ENCODE measurements at places on chromosomes 3 and 15.

DNA sequence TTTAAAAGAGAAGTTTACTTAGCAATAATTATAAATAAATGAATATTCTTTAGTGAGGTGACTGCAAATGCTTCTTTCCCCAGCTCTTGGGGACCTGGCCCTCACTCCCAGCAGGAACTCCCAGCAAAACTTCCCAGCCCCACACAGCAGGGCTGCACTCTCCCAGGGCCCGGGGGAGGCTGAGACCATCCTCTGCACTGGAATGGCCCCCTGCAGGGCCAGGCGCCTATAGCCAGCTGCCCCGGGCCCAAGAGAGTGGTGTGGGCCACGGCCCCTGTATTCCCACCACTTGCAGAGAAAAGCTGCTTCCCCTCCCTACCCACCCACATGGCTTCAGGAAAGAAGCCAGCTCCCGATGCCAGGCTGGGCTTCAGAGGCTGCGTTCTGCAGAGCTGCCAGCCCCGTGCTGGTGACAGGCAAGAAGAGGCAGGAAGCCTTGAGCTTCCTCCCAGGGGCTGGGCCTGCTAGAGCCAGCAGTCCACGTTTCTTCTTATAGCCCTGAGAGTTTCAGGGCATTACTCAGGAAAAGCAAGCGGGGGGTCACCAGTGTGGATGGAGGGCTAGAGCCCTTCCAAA, 20.0 kb downstream of the IDH2 start:
- DNase-seq, result no peak

DNA sequence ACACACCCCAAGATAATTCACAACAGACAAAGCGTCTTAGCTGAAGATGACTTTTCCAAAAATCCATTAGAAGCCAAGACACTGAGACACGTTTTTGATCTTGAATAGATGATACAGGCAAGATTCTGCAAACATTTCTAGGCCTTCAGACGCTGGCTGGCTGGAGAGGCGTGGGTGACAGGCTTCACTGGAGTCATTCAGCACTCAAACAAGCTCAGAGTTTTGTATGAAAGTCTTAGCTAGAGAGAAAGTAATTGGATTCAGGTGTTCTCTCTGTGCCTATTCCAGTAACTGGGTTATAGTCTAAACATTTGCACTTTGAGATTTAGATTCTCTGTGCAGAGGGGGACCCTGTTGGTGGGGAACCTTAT, 147.7 kb upstream of the BHLHE40 start:
- peak; percentile 61 for DNase-seq

DNA sequence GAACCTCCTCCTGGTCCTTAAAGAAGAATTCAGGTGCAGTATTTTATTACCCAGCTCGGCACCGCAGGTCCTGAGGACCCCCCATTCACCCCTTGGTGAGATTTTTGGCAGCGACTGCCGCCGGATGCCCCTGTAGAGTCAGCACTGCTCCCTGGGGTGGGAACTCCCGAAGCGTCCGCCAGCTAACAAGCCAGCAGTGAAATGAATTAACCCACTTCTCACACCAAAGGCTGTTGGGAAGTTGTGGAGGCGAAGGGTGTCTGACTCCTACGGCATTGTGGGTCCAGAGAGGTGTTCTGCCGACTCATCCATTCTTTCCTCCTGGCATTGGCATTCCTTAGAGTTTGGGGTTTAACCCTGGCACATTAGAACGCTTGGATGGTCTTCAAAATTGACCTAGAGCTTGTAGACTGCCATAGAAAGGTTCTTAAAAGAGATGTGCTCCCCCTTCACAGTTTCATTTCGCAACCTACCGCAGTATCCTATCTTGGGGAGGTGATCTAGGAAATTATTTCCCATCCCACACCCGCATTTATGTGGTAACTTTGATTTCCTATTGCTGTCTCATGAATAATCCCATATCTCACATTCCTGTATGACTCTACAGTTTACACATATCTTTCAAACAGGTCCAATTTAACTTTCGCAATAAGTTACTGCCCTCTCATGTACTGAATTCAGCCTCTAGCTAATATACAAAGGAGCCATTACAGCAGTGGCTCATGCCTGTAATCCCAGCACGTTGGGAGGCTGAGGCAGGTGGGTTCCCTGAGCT, 879 bp upstream of the EIF5A2 start:
- no peak for DNase-seq

DNA sequence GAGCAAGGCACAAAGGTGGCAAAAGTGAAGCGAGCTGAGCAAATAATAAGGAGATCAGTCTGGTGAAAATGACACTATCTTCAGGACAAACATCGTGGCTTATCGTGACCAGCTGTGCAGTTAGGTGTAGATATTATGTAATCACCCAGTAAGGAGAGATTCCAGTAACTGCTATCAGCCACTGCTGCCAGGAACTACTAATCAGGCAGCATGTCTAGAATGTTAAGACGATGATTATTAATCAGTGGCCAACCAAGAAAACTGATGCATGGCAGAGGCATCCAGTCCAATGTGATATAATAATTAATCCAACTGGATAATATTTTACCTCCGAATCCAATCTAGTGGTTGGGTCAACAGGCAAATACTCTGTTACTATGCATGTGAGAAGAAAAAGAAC, 252.7 kb upstream of the ZPLD1 start:
- DNase-seq, result no peak

GRCh38 chr15:89463113-89463512, 33.3 kb downstream of the RHCG start:
- DNase-seq, result no peak

- no peak for DNase-seq
Measured at GRCh38 chr15:77416148-77416455, 3.8 kb downstream of the PEAK1 start.

- DNase-seq, result no peak
Measured at GRCh38 chr15:93202405-93202804, 113.4 kb upstream of the RGMA start.

DNA sequence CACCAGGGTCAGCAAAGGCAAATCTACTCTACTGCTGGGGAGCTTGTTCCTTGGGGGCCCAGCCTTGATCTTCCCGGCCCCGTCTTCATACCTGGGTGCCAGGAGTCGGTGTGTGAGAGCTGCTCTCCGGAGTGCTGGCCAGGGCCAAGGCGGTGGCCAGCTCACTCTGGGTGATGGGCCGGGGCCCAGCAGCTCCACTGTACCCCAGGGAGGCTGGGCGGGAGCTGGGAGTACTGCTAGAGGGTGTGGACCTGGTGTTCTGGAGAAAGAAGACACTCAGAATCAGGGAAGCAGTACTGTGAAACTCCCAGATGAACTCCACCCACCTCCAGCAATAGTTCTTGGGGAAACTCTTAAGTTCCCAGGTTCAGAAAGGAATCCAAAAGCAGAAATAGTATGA, 11.9 kb downstream of the UBL7 start:
- no peak for DNase-seq

GRCh38 chr3:177374323-177374722, 177.0 kb upstream of the TBL1XR1 start:
- no peak for DNase-seq

DNA sequence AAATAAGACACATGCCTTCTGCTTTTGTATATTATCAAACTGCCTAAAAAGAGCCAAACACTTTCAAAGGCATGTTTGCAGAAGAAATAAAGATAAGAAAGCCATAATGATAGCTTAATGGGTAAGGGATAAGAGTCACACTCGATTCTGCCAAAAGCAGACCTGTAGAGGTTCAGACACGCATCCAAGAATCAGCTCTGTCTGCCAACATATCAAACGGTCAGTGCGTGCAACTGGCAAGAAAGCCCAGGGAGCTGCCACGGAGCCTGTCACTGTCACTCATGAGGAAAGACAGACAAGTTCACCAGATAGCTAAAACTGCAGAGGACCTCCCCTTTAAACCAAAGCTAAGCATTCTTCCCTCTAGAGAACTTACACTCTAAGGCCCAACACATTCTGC, 23.2 kb downstream of the DCP1A start:
- DNase-seq, result no peak

GRCh38 chr3:152642658-152643057, 192.3 kb upstream of the P2RY1 start:
- DNase-seq, result no peak

DNA sequence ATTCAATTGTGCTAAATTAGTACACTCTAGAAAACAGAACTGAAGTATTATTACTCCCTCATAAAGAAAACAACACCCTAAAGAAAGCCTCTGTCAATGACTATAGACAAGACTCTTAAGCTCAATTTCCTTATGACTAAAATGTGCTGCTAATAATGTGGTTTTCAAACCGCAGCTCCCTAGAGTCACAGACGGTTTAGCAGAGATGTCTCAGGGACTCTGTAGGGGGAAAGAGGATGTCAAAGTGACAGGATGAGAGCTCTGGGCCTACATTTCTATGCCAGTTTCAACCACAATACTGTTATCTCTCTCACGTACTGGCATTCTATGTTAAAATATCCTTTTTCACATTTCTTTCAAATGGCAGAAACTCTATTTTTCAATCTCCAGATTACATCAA, 37.6 kb upstream of the WDR49 start:
- no peak for DNase-seq

- DNase-seq, result no peak
Measured at GRCh38 chr3:81439108-81439507, 322.3 kb downstream of the GBE1 start.

DNA sequence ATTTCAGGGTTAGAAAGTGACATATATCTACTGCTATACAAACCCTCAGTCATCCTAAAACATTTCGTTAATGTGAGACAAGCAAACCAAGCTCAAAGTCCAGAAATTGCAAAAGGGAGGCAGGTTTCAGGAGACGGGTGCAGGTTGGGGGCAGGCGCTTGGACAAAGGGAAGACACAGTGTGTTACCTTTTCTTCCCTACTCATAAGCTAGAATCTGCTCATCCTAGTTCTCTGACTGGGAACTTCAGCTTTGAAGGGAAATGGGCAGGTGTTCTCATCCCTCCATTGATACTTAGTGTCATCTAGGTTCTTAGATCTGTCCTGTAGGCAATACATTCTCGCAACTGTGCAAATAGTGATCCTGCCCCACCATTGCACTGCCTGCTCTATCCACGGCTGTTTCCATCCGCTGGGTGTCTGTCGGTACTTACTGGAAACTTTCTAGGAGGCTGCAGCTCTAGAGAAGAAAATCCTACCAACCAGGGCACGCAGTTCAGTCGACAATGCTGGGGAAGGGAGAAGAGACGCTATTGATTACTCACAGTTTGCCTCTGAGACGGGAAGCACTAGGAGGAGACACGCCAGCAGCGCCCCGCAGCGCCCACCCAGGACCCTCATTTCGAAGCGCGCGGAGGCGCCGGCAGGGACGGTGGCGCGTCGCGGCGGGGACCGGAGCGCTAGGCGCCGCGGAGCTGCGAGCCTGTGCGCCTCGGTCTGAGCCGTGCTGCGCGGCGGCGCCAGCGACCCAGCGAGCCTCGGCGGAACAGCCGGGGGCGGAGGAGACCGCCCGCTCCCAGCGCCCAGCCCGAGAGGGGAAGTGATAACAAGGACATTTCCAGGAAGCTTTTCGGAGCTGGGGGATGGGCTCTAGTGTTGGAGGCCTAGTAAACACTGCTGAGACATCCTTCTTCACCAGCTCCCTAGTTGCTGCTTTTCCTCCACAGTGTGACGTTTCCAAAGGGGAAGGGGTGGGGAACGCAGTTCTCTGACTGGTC, at the start of gene PROS1:
Gene PROS1 (minus strand): TSS at position 766 of the 996 bp plus-strand sequence. CDS start 147 bp downstream, at position 619.
- peak; percentile 73 for DNase-seq
